ENCODE measurements at places on chromosomes 1 and 21. TPM values are rescaled to one million over a fixed set of nuclear protein-coding genes. Genes with fewer than 3 reads are reported as not detected.

- DNase-seq, result no peak
Measured at GRCh38 chr1:16605213-16605525, 8.2 kb downstream of the NBPF1 start.

GRCh38 chr1:185813401-185813979, 79.3 kb downstream of the HMCN1 start:
- DNase-seq, result no peak

DNA sequence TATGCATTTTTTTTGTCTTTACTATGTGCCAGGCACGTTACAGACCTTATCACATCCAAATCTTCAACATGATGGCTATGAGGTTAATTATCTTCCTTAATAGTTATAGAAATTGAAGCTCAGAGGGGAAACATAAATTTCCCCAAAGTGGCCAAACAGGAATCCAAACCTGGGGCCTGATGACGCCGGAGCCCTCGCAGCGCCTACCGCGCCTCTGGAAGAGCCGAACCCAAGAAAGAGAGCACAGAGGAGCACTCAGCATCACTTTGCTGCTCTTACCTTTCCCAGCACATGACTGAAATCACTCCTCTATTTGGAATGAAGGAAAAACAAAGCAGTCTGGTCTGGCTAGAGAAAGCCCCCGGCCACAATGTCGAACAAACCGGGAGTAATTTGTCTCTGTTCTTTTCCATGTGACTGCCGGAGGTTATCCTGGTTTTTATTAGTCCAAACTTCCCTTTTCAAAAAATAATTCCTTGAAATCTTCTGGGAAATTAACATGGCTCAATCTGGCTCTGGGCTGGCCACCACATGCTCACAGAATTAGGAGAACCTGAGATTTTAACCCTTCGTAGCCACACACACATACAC, 195.5 kb downstream of the ADSS2 start:
- no peak for DNase-seq

- no peak for DNase-seq
Measured at GRCh38 chr1:56322211-56322610, 257.2 kb downstream of the PLPP3 start.

GRCh38 chr21:34865400-34866241, 183.5 kb downstream of the RUNX1 start:
- no peak for DNase-seq

GRCh38 chr21:32064281-32064910, 191.6 kb downstream of the HUNK start:
- no peak for DNase-seq

DNA sequence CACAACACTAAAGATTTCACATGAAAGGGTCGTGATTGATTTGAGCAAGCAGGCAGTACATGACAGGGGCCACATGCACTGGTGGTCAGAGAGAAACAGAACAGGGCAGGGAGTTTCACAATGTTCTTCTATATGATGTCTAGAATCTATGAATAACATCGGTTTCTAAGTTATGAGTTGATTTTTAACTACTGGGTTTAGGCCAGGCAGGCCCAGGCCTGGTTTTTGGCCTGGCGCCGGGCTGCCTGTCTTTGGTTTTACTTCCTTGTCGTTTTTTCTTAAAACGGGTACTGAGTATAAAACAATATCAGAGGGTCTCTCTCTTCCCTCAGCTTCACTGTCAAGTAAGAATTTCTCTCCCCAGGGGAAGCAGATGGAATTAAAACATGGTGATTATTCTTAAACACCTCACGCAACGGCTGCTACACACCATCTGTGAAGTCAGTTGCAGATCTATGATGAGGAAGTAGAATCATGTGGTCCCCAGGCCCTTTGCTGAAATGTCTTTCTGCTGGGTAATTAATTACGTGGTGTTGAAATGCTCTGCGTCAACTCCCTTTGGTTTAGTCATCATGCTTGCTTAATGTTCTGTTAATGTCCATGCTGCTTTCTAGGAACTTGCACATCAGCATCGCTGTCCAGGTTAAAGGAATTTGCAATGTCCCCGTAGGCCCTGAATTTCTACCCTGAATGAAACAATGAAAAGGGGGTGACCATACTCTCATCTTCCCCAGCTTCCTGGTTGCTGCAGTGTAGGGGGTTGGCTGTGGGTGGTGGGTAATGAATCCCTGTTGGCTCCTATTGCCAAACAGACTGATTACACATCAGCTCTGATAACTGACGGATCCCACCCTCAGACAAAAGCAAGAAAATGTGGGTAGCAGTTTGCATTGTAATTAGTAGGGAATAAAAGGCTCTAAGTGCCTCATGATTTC, 70.3 kb downstream of the SERINC2 start:
- DNase-seq, result peak; percentile 30

DNA sequence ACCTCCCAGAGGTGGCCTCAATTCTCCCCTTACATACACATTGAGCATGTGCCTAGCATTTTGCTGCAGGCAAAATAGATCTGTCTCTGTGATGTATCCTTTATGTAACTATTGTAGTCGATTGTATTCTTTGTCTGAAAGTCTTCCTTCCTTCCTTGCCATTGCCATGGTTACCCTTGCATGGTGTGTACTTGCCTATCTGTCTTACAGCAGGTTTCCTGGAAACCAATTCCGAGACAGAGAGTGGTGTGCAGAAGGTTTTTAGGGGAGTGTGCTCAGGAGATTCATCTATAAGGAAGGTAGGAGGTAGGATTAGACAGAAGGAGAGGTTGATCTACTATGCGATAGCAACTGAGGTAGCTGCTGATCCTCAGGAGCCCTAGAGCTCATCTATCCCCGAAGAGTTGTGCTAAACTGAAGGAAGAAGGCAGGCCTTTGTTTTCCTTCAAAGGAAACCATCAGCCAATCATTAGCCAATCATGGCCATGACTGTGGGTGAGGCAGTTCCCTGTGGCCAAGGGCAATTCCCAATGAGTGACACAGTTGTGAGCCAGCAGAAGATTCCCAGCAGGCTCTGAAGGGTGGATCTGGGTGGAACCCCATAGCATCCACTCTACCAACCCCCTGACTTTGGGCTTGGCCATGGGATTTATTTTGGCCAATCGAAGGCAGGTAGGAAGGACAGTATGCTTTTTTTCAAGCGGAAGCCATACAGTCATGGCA, 15.0 kb downstream of the CITED4 start:
- no peak for DNase-seq

- no peak for DNase-seq
Measured at GRCh38 chr1:211259638-211260126, 516 bp downstream of the RCOR3 start.

DNA sequence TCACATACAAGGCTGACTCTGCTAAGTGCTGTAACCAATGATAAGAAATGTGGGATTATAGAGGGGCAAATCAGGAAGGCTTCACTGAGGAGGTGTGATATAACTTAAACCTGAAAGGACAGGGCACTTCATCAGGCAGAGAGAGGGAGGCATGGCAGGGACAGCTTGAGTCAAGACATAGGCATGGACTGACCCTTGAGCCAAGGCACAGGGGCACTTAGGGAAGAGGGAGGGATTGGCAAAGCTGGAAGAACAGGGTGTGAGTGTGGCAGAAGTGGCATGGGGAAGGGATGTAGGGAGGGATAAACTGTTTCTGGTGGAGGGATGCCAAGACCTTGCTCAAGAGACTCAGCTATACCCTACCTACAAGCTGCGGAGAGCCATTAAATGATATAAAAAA, 81.3 kb downstream of the PLXNA2 start:
- DNase-seq, result no peak

DNA sequence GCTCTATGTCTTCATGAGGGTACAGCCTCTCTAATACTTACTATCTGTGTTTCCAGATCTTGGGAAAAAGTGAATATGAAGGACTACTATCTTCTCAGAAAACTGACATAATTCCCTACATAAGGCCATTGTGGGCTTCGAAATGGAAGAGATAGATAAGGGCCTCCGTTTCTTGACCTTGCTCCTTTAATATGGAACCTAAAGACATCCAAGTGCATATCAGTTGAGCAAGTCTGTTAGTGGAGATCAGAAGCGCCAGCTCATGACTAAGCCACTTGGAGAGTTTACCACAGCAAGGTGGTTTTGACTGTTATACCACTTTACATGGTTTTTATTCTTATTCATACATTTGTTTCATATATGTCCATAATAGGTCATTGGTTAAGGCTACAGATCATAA, 35.3 kb upstream of the FCER1A start:
- no peak for DNase-seq

DNA sequence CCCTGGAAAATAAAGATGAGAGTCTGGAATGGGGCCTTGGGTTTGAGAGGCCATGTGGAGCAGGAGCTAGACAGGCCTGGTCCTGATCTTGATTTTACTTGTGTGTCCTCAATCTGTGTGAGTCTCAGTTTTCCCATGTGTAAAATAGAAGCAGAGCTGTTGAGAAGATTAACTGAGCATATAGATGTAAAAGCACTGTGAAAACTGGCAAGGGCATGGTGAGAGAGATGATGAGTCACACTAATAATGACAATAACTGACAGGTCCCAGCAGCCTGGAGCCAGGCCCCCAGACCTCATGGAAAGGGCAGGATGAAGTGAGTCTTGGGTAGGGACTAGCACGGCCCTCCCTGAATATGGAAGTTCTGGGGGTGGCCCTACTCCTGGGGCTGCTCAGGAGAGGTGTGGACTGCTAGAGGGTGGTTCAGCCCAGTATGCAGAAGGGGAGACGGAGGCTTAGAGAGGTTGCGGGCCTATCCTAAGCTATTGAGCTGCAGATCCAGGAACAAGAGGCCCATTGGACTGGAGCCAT, 2.8 kb upstream of the AHDC1 start:
- DNase-seq, result no peak

DNA sequence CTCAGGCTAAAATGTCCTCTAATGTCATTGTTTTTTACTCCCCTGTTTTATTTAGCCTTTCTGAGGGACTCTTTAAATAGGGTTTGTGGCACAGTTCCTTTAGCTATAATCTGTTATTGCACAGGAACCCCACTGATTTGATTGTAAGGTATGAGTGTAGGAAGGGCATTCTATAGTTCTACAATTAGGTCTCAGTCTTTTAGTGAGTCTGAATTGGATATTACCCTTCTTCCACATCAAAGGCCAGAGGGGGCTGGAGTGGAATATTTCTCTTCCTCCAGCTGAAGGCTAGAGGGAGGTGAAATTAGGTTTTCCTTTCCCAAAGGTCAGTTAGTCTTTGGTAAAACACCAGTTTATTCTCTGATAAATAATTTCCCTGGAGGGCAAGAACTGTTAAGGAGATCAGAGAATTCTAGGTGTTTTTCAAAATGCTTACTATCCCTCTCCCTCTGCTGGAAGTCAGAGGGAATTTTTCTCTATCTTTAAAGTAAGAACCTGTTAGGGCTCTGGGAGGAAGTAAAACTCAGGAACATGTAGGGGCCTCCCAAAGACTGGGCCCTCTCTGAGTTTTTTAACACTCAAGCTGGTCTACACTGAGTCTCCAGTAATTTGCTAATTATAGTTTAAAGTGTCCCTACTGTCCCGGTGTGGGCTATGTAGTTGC, 176.3 kb upstream of the ZNHIT6 start:
- DNase-seq, result no peak

DNA sequence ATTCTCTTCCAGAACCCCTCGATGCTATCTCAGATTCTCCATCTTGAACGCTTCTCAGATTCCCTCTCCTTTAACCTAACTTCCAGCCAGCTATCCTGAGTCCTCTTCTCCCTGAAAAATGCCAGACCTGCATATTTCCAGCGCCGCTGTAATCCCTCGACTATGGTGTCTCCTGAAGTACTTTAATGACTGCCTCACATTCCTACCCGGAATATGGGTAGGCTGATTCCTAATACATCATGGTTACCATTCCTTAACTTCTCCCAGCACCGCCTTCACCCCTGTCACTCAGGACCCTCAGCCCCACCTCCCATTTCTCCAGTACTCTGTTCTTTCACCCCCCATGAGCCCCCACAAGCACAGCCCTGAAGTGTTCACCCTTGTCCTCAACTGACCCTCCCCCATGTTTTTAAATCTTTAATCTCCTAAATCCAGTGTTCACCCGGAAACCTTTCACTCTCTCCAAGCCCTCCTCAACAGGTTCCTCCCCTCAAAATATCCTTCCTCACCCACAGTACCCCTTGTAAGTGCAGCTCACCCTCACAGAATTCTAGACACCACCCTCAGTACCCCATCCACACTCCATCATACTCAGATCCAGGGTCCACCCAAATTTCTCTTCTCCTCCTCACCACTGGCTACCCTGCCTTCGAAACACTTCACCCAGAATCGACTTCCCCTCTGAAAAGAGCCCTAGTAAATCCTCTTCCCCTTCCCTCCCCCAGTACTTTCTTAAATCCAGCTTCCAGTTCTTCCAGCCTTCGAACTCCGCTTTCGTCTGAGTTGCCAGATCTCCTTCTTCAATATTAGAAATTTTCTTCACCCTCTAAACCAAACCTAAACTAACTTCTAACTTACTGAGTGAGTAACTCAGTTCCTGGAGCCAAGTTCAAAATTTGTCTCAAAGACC, 922 bp downstream of the CPT2 start:
- no peak for DNase-seq

DNA sequence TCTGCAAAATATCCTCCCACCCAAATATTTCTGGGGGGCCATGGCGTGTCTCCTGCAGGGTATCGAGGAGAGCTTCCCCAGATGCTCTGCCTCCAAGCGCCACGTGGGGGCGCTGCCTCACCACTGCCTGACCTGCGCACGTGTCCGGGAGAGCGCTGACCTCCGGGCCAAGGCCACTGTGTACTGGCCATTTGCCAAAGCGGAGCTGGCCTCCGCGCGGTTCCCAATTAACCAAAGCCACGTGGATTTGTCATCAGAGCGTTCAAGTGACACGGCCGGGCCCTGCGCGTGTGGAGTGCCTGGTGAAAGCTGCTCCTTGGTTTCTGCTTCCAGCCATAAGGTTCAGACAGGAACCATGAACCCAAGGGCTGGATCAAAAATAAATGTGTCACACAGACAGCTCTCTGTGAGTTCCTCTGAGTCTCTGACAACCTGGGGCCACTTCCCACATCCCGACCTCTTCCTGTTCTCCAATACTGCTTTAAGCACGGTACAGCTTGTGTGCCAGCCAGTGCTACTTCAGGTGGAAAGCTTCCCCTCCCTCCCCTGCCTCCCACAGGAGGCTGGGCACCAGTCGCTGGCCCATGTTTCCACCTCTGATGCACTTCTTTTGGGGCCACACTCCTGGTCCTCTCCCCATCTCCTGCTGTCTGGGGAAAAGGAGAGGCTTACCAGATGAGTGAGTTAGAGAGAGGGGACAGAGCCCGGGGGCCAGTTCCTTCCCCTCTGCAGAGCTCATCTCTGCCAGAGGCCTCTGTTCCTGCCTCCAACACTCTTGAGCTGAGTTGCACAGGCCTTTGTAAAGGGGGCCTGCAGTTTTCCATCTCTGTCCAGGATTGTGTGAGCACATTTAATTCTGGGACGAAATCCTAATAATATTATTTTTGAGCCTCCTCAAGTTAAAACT, 26.1 kb downstream of the ZP4 start:
- DNase-seq, result peak; percentile 24

GRCh38 chr1:211577277-211577818, 1.6 kb downstream of the SLC30A1 start:
- no peak for DNase-seq

- no peak for DNase-seq
Measured at GRCh38 chr1:84152649-84153056, 8.6 kb downstream of the PRKACB start.

The ELAPOR1 gene
- 0.48 TPM for total RNA-seq

The COQ8A gene
- 118 TPM for total RNA-seq

The NES gene
- total RNA-seq, result 17.4 TPM

The INPP5B gene
- total RNA-seq, result 16.2 TPM

The EPHA2 gene
- 41.2 TPM for total RNA-seq
